ENCODE measurements at places on chromosomes 4 and X. TPM values are rescaled to one million over a fixed set of nuclear protein-coding genes. Genes with fewer than 3 reads are reported as not detected.

GRCh38 chr4:4945021-4945420 is 74.2 kb downstream of the CYTL1 start:
- no peak for DNase-seq

GRCh38 chrX:13090027-13090338 is 45.6 kb upstream of the FAM9C start:
- DNase-seq: no peak

The GUCY1A1 gene
- 78.0 TPM for total RNA-seq

The DCAF8L2 gene
- not detected for total RNA-seq

The SPANXN4 gene
- not detected for total RNA-seq

The SULT1E1 gene
- 12.0 TPM for total RNA-seq
